ENCODE measurements at places on chromosomes 1 and 21. TPM values are rescaled to one million over a fixed set of nuclear protein-coding genes. Genes with fewer than 3 reads are reported as not detected.

ETNK2 gene
- total RNA-seq, result 12.7 TPM

FCRL6 gene
- not detected for total RNA-seq

IVL gene
- not detected for total RNA-seq

CACHD1 gene
- 6.5 TPM for total RNA-seq

PROK1 gene
- total RNA-seq, result not detected

CELA3A gene
- not detected for total RNA-seq

CRYBG2 gene
- not detected for total RNA-seq
